ENCODE measurements at places on chromosomes 6 and 20.

DNA sequence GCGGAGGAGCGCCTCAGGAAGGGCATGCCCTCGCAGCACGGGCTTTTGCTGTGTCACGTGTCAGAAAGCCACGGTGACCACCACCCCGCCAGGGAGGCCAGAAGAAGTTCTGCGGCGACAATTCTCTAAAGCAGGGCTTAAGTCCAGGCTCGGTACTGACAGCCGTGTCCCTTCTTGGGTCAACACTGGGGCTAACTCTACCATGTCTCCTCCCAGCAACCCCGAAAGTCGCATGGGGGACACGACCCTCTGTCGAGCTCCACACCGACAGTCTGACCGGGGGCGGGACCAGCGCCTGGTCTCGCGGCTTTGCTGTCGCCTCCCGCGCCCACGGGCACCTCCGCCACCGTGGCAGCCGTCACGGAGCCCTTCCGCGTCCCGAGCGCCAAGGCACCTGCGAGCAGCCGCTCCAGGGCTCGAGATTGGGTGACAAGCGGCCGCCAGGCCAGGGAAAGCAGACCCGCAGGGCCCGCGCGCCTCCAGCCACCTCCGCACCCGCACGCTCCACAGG, 534 bp downstream of the NANP start:
- DNase-seq, result no peak

DNA sequence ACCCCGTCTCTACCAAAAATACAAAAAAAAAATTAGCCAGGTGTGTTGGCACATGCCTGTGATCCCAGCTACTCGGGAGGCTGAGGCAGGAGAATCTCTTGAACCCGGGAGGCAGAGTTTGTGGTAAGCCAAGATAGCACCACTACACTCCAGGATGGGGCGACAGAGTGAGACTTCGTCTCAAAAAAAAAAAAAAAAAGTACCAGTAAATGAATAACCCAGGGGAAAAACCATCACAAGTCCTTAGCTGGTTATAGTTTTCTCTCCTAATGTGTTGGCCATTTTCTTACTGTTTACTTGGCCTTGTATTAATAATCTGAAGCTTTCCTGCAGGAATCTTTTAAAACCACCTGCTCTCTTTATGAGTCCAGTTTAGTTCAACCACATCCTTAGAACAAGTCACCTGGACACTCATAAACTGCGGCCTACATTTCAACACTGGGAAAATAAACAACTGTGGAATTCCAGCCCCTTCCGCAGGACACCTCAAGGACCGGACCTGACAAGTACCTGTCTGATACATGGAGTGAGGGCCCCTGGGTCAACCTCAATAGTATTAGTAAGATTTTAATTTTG, 102.6 kb downstream of the ATP9A start:
- DNase-seq, result no peak

- DNase-seq, result no peak
These were observed 261.2 kb downstream of the ADGB start for GRCh38 chr6:146859795-146860495.

DNA sequence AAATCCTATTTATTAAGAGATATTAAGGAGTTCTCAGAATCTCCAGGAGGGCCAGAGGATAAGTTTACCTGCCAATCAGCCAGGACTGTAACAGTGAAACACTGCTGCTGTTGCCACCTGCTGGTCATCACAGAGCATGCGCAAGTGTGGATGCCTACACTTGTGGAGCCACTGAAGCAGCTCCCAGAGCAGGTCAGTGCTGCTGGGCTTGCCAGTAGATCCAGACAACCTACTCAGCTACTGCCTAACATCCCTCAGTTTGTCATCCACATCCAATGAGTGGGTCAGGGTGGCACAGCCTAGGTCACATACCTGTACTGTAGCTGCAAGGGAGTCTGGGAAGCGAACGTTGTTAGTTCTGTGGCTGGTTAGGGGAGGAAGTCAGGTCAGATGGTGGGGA, 18.3 kb upstream of the NHSL1 start:
- DNase-seq, result no peak

GRCh38 chr6:5763871-5764270, 242.9 kb downstream of the NRN1 start:
- no peak for DNase-seq

GRCh38 chr6:148867862-148868261, 121.0 kb downstream of the UST start:
- DNase-seq, result no peak

GRCh38 chr20:1663917-1664316, 6.3 kb upstream of the SIRPG start:
- DNase-seq, result no peak

GRCh38 chr6:153084393-153084792, 46.7 kb downstream of the RGS17 start:
- no peak for DNase-seq
